GM23338 (cell line): ENCODE measurements at places on chromosomes 6 and 20. TPM values are rescaled to one million over a fixed set of nuclear protein-coding genes. Genes with fewer than 3 reads are reported as not detected.
A peak's percentile ranks its signal among the peaks of the same experiment; 100 is the strongest.

Gene SIRPB1
- polyA plus RNA-seq, result not detected in 2 replicates

Gene TP53INP2
- polyA plus RNA-seq, result 2.4 and 2.7 TPM in 2 replicates

Gene HCRTR2
- polyA plus RNA-seq, result 0.12 and 0.15 TPM in 2 replicates

Gene TRAPPC3L
- not detected in 2 replicates for polyA plus RNA-seq

Gene CCN5
- not detected in 2 replicates for polyA plus RNA-seq

Gene HMGA1
- polyA plus RNA-seq, result 1,386 and 1,411 TPM in 2 replicates

Gene TTK
- 39.5 and 50.7 TPM in 2 replicates for polyA plus RNA-seq

DNA sequence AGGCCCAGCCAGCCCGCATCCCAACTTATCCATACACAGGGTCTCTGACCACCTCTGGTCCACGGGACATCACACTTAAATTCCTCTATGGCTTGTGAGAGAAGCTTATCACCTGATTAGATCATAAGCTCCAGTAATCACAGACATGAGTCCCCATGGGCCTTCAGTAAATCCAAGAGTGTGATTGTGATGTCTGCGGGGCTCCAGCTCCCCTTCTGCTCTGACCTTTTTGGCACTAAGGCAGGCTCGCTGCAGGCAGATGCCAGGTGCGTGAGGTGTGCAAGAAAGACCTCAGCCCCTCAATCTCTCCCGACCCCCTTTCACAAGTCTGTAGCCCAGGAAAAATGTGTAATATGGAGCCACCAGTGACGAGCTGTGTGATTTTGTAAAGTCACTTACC is 127.6 kb upstream of the DUSP22 start:
- no peak for DNase-seq
- no peaks in the 10 kb centered on the region for H3K27me3 ChIP-seq
- no peak overlapping the region for H3K4me3 ChIP-seq
- H3K4me1 ChIP-seq, result no peaks in the 10 kb centered on the region
- no peak overlapping the region for H3K27ac ChIP-seq

- no peak overlapping the region for H3K27ac ChIP-seq
- no peaks in the 10 kb centered on the region for H3K36me3 ChIP-seq
- no peaks in the 10 kb centered on the region for H3K27me3 ChIP-seq
- no peak for DNase-seq
- no peaks in the 10 kb centered on the region for H3K4me1 ChIP-seq
These were observed 177.2 kb upstream of the TAB2 start for GRCh38 chr6:149140137-149140909.

DNA sequence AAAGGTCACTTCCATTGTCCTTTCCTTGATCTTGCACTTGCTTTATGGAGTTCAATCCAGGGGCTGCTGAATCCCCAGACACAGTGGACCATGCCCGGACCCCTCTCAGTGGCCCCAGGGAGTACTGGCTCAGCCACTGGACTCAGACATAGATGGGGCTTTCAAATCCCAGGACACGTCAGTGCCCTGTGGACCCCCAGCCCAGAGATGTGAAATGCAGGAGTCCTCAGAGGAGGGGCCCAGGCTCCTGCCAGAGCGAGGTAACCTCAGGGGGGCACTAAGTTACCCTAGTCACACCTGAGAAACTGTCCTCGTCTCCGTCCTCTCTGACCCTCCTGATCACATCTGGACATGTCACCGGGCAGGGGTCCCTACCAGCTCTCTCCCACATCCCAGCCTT is 18.7 kb upstream of the APMAP start:
- no peak overlapping the region for H3K27ac ChIP-seq
- H3K36me3 ChIP-seq, result no peaks in the 10 kb centered on the region
- H3K27me3 ChIP-seq, result no peaks in the 10 kb centered on the region

DNA sequence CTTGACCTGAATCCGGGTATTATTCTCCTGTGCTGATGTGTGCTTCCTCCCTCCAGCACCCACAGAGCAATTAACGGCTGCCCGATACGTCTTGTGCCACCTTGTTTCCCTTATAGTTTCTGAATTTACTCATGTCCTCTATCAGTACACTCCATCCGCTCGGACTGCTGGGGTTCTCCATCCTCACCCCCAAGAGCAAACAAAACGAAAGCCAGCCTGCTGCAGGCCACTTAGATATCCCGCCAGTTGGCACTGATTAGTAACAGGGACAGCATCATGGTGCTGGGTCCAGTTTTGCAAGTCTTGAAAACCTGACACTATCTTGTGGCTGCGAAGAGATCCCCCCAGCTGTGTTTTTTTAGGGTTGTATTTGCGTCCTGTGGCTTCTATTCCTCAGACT is 71.8 kb downstream of the SSR1 start:
- no peaks in the 10 kb centered on the region for H3K27me3 ChIP-seq
- no peak for DNase-seq
- peaks cover 28% of the 10 kb centered on the region for H3K4me1 ChIP-seq
- H3K27ac ChIP-seq, result no peak overlapping the region

GRCh38 chr20:24106150-24106800 is 117.7 kb upstream of the GGTLC1 start:
- H3K36me3 ChIP-seq, result no peaks in the 10 kb centered on the region
- no peaks in the 10 kb centered on the region for H3K27me3 ChIP-seq
- no peak for DNase-seq
- no peak overlapping the region for H3K27ac ChIP-seq

DNA sequence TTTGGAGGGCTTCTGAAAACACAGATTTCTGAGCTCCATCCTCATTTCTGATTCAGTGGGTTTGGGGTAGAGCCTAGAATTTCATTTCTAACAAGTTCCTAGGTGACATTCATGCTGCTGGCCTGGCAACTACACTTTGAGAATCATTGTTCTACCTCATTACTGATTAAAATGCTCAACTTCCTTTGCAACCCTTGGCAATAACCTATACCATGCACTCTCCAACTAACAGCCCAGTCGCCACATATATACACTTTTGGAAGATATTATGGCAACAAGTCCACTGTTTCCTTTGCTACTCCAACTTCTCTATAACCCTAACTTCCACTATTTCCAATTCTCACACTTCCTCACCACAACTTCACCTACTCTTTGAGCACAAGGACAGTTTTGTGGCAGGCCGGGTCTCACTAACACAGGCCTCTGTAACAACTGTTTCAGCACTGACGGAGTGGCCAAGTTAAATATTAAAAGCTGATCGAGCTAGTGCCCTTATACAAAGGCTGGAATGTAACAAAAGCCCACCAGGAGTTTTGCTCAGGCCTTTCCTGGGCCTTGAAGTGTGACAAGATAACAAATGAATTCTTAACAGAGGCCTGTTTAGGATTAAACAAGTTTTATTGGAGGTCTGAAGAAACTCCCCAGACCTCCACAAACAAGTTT is 32.1 kb upstream of the RAB23 start:
- H3K27ac ChIP-seq, result no peak overlapping the region
- no peaks in the 10 kb centered on the region for H3K4me1 ChIP-seq
- no peak for DNase-seq
- H3K4me3 ChIP-seq, result no peak overlapping the region
- no peaks in the 10 kb centered on the region for H3K36me3 ChIP-seq
- no peaks in the 10 kb centered on the region for H3K27me3 ChIP-seq

DNA sequence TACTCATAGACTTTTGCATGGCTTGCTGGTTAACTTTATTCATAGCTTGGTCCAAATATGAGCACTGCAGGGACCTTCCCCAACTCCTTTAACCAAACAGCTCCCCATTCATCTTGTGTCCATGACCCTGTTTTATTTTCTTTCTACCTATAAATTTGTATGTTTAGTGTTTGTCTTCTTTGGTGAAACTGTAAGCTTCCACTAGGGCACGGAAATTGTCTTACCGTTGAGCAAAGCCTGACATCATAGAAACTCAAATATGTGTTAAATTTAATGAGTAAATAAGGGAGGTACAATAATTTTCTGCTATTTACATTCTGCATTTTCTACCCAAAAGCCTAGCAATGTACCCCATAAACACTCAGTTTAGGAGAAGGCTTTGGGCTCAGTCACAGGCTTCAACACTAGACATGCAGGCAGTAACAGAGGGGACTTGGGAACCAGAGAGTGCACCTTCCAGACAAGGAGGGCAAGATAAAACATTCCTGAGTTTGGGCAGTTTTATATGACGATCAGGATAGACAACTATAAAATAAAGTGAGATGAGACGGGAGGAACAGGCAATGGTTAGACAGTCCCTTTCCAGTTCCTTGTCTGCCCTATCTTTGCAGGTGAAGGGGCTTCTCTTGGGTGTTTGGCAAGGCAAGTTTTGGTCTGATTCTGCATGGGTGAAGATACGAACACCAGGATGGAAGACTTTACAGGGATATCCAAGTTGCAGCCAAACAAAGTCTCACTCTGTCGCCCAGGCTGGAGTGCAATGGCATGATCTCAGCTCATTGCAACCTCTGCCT is 46.2 kb upstream of the ZNF217 start:
- no peak overlapping the region for H3K4me3 ChIP-seq
- no peaks in the 10 kb centered on the region for H3K36me3 ChIP-seq
- DNase-seq, result no peak
- no peak overlapping the region for H3K27ac ChIP-seq
- H3K4me1 ChIP-seq, result peaks cover 14% of the 10 kb centered on the region; the same call in 1 of the 2 replicates

DNA sequence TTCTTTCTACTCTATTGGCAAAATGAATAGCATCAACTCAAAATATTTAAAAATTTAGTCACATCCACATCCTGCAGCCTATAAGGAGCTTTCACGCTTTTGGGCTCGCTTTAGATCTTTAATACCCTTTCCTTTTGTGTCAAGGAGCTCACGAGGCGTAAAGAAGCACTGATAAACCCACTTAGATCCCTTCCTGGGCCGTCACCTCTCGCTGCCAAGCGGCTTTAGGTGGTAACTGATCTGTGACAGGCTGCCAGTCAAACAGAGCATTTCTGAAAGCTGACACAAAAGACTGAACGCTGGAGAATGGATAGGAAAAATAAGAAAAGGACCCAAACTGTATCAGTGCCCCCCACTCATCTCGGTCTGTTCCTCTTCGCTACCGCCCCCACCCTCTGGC is 385.7 kb upstream of the MMS22L start:
- H3K36me3 ChIP-seq, result no peaks in the 10 kb centered on the region
- H3K4me1 ChIP-seq, result peaks cover 13% of the 10 kb centered on the region
- H3K27me3 ChIP-seq, result no peaks in the 10 kb centered on the region
- H3K27ac ChIP-seq, result no peak overlapping the region
- DNase-seq, result peak; percentile 37

DNA sequence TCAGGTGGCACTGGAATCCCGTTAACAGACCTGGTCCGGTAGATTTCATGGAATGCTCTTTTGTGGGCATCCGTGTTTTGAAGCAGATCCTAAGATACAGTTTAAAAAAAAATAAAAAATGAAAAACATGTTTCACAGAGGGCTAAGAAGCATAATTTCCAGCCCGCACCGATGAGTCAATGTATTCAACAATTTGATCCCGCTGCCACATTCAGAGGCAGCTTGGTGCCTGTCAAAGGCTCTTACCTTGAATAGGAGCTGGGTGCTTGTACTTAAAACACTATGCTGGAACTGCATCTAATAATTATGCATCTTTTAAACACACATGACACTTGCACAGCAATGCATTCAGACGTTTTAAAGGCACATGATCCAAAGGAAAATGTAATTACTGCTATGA is 164.8 kb downstream of the SYNE1 start:
- no peak for DNase-seq
- H3K36me3 ChIP-seq, result no peaks in the 10 kb centered on the region; the same call in 1 of the 2 replicates
- H3K4me1 ChIP-seq, result no peaks in the 10 kb centered on the region
- no peak overlapping the region for H3K27ac ChIP-seq
- no peak overlapping the region for H3K4me3 ChIP-seq
- H3K27me3 ChIP-seq, result no peaks in the 10 kb centered on the region

DNA sequence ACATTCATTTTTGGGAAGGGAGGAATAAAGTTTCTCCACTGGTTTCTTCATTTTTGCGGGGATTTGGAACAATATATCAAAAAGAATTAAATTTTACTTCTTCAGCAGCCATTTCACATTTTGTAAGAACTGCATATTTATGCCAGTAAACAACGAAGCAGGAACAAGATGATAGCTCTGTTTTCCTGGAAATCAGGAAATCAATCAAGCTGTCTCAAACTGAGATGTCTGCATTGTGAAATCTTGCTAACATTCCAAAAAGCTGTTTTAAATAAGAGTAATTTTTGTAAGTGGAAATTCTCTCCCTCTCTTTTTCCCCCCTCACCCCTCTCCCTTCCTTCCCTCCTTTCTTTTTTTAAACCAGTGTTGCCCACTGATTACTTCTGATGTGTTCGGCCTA is 20.0 kb downstream of the MAPK13 start:
- DNase-seq, result no peak
- no peak overlapping the region for H3K4me3 ChIP-seq
- H3K36me3 ChIP-seq, result no peaks in the 10 kb centered on the region
- no peaks in the 10 kb centered on the region for H3K4me1 ChIP-seq

DNA sequence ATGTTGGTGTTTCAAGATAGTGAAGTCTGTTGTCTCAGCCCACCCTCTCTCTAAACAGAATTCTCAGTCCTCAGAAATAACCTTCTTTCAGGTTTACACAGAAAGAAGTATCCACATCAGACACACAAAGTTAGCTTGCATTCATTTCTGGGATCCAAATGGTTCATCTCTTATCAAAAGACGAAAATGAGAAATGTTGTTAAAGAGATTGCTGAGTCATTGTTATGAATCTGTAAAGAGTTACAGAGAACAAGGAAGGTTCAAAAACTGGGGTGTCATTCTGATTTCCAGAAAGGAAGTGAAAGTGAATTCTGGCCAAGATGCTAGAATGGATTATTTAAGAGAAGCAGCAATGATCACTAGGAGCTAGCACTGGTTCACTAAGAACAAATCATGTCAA is 90.5 kb upstream of the ATXN1 start:
- H3K4me1 ChIP-seq, result peaks cover 13% of the 10 kb centered on the region
- H3K36me3 ChIP-seq, result no peaks in the 10 kb centered on the region
- no peaks in the 10 kb centered on the region for H3K27me3 ChIP-seq
- no peak overlapping the region for H3K4me3 ChIP-seq

DNA sequence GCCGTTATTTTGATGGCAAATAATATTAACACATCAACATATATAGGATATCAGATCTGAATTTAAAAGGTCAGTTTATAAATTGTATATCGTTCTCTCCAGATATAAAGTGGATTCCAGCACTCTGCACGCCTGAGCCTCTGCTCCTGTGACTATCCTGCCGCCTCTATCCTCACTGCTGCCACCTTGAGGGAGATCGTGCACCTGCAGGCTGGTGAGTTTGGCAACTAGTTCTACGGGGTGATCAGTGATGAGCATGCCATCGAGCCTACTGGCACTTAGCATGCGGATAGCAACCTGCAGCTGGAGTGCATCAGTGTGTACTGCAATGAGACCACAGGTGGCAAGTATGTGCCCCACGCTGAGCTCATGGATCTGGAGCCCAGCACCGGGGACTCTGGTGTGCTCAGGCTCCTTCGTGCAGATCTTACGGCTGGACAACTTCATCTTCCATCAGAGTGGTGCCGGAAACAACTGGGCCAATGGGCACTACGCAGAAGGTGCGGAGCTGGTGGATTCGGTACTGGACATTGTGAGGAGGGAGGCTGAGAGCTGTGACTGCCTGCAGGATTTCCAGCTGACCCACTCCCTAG is 84.9 kb downstream of the FBXO5 start:
- H3K27me3 ChIP-seq, result no peaks in the 10 kb centered on the region
- H3K4me3 ChIP-seq, result no peak overlapping the region
- no peaks in the 10 kb centered on the region for H3K36me3 ChIP-seq
- peaks cover 15% of the 10 kb centered on the region for H3K4me1 ChIP-seq
- H3K27ac ChIP-seq, result no peak overlapping the region
